ENCODE measurements at places on chromosomes 16 and 17. TPM values are rescaled to one million over a fixed set of nuclear protein-coding genes. Genes with fewer than 3 reads are reported as not detected.

NT5C3B gene
- total RNA-seq = 121 TPM

GINS3 gene
- total RNA-seq = 21.6 TPM

FZD2 gene
- total RNA-seq = 44.3 TPM

CD79B gene
- total RNA-seq = 0.70 TPM

PIGQ gene
- 44.1 TPM for total RNA-seq

HCFC1R1 gene
- 176 TPM for total RNA-seq

ITGB4 gene
- 97.3 TPM for total RNA-seq

BIRC5 gene
- 103 TPM for total RNA-seq

ACSM2A gene
- total RNA-seq = not detected

PLXDC1 gene
- total RNA-seq = 0.21 TPM

MT1A gene
- 25.0 TPM for total RNA-seq

MC1R gene
- 7.1 TPM for total RNA-seq

CYBA gene
- total RNA-seq = 314 TPM

KLHL10 gene
- total RNA-seq = 0.19 TPM
